ENCODE measurements at places on chromosomes 11 and 22.

DNA sequence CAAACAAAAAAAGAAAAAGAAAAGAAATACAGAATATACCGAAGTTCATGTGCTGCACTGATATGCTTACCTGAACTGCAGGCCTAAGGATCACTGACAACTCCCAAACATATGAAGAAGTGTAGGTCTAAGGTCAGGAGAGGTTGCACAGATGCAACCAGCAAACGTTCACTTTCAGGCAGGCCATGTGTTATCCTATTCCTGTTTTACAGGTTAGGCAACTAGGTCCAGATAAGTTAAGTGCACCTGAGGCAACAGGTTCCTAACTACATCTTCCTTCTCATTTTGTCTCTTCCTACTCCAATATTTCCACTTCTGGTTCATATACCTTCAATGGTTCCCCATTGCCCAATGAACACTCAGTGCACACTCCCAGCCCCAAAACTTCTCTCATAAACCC, 15.1 kb downstream of the PI4KA start:
- DNase-seq, result no peak

GRCh38 chr22:27494785-27495184, 306.8 kb downstream of the MN1 start:
- no peak for DNase-seq

DNA sequence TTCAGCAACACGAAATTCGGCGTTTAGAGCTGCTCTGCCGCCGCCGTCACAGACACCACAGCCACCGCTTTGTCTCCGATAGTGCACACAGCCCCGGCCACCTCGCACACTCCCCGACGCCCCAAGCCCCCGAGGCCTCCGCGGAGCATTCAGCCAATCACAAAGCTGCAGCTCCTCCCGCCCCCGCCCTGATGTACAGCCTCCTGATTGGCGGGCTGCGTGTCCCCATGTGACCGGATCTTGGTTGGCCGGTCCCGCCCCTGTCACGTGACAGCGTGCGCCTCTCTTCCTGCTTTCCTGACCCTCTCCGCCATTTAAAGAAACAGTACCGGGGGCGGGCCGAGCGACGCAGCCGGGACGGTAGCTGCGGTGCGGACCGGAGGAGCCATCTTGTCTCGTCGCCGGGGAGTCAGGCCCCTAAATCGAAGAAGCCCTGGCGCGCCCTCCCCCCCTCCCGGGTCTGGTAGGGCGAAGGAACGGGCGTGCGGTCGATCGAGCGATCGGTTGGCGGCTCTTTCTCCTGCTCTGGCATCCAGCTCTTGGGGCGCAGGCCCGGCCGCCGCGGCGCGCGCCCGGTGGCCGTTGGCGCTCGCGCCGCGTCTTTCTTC, at the start of gene TUG1:
TSS of gene TUG1 (plus strand) at position 342 of the 608 bp plus-strand sequence.
- DNase-seq, result peak; percentile 95

- DNase-seq, result no peak
These were observed 466.8 kb downstream of the SOX6 start for GRCh38 chr11:15889363-15890030.

DNA sequence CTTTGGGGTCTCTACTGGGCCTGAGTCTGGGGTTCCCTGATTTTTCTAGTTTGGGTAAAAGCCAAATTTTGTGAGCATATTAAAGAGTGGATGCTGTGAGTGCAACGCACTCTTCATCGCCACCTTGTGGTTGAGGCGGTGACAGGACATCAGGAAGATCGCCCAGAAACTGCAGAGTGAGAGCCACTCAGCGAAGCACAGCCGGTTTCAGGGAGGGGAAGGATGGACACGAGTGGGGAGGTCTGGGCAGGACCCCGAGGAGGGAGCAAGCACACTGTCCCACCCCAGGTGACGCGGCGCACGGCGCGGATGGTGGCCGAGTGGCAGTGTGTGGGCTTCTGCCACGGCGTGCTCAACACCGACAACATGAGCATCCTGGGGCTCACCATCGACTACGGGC, 9.1 kb downstream of the SELENOO start:
- DNase-seq, result peak; percentile 54

DNA sequence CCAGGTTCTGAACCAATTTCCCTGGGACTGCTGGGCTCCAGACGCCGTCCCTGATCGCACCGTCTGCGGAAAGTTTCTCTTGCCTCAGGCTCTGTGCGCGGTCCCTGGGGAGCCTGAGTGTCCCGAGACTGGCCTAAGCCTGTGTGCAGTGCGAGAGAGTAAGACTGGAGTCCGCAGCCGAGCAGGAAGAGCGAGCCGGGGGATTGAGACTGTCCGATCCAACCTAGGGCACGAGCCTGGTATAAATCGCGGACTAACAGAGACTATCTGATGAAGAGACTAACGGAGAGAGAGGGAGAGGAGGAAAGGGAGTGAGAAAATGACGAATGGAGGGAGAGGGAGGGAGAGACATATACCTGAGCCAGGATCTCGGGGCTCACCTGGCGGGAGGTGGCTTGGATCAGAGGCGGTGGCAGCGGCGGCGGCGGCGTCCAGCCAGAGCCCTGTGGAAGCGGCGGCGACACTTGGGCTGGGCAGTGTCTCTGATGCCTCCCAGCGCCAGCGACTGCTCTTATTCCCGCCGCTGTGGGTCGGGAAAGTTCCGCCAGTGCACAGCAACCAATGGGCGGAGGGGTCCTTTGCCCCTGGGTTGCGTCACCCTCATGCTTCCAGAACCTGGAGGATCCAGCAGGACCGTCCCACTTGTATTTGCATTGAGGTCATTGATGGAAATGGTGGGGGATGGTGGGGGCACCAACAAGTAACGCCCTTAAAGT, at the start of gene CALCA:
TSS of gene CALCA (minus strand) at position 487 of the 716 bp plus-strand sequence. CDS start 1,159 bp downstream, outside the sequence.
- no peak for DNase-seq

GRCh38 chr11:88357323-88358039, 19.9 kb upstream of the CTSC start:
- no peak for DNase-seq

- DNase-seq, result no peak
These were observed 89.0 kb upstream of the CD44 start for GRCh38 chr11:35049859-35050531.

Measured in stimulated activated CD8-positive, alpha-beta memory T cell treated with anti-CD3 and anti-CD28 coated beads, Interleukin-4, amount 100 ng/mL, for 1 hour (primary cell).